ENCODE measurements at places on chromosomes 6 and 20.

DNA sequence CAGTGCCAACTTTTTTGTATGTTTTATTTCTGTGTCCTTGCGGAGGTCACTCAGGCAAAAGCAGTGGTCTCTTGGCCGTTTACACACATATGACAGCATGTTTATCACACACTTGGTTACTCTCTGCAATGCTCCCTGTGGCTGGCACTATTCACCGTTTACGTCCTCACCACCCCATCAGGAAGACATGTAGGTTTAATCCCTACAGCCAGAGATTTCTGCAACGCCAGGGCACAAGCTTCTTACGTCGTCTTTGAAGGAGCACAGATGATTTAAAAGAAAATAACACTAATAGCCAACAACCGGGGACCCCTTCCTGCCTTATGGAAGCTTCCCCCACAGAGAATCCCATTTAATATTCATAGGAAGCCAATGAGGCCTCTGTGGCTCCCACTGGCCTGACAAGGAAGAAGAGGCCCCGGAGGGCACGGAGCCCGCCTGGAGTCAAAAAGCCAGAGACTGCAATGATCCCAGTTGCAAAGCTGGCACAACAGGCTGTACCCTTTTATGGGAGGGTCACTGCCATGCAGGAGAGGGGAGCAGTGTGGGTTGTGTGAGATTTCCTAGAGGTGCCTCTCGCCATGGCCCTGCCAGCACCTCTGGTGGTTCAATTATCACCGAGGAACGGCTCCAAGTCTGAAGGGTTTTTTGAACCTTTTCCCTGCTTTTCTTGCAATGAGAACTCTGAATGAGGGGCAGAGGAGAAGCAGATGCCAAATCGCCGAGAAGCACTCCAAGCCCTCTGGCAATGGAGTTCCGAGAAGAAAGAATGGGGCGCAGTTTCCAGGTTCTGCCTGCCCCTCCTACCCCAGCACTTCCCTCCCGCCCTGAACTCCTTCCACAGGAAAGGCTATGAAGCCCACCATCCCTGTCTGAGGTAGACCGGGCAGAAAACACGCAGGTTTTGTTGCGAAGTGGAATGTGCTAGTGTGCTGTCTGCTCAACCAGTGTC, 96.2 kb downstream of the THBS2 start:
- no peak for DNase-seq

- no peak for DNase-seq
Observed at GRCh38 chr6:149843051-149843633, 21.0 kb downstream of the LRP11 start.

GRCh38 chr6:76135481-76135880, 63.0 kb upstream of the IMPG1 start:
- no peak for DNase-seq

DNA sequence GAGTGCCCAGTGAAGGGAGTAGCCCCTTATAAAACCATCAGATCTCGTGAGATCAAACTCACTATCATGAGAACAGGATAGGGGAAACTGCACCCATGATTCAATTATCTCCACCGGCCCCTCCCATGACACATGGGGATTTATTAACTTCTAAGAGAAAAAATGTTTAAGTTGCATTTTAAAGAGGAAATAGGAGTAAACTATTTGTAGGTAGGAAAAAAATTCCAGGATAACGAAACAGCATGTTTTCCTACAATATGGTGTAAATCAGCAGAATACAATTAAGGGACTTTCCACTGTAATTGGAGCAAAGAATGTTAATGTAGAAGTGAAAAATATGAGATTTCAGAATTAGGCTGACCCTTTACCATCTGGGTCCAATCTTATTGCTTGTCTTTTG, 63.9 kb downstream of the FBXO5 start:
- DNase-seq, result no peak

DNA sequence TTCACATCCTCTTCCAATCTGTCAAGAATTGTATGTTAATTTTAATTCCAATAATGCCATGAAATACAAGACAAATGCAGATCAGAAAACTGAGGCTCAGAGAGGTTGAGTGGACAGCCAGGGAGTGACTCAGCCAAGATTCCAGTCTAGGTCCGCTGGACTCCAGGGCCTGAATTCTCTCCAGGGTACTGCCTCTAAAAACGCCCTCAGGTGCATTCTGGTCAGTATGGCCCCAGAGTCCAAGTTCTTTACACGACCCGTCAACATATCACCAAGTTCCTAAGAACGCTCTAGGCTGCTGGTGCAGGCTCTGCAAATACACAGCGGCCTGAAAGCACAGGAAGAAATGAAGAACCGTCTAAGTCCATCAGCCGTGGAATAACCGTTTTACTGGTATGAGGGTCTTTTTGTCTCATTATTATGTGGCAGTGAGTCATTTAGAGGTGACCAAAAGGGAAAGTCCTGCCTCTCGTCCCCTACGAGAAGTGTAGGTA, 709 bp upstream of the ASXL1 start:
- DNase-seq, result no peak

- no peak for DNase-seq
Observed at GRCh38 chr20:59365611-59366285, 65.3 kb downstream of the EDN3 start.

DNA sequence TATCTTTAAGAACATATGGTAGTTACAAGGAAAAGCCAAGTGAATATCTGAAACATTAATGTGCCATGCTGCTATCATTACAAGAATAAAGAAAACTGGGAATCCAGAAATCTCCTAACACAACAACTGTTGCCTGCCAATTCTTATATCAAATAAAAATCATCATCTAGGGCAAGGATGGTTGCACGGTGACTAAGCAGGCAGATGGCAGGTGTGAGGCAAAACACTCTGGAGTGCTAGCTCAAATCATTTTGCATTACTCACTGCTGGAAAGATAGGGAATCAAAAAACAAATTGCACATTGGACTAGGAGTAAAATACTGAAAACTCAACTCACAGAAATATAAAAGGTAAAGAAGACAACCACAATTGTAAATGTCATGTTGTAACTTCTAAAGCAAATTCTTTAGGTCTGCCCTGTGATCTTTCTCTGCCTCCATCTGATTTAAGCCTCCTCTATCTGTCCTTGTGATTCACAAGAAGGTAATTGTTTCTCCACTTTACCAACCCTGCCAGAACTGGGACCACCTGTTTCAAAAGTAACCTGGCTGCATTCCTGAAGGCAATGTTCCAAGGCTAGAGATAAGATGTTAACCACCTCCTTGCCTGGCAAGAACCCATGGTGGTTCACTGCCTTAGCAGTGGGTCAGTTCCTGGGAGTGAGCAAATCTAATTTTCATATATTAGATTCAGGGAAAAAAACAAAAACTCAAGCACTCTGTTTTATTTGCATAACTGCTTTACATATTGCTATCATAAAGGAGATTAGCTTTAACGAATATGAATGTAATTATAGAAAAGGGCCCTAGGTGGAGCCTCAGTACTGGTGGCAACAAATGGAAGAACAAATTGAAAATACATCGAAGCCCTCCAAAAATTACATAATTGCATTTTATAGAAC, 33.1 kb upstream of the LCA5 start:
- DNase-seq, result no peak

GRCh38 chr20:63106108-63106764, 99.5 kb upstream of the BHLHE23 start:
- no peak for DNase-seq

GRCh38 chr6:14224359-14225103, 107.0 kb downstream of the CD83 start:
- DNase-seq, result no peak

GRCh38 chr6:373773-374724, 17.5 kb upstream of the IRF4 start:
- DNase-seq, result no peak

- DNase-seq, result no peak
Observed at GRCh38 chr6:109073344-109074132, 21.1 kb downstream of the SESN1 start.

DNA sequence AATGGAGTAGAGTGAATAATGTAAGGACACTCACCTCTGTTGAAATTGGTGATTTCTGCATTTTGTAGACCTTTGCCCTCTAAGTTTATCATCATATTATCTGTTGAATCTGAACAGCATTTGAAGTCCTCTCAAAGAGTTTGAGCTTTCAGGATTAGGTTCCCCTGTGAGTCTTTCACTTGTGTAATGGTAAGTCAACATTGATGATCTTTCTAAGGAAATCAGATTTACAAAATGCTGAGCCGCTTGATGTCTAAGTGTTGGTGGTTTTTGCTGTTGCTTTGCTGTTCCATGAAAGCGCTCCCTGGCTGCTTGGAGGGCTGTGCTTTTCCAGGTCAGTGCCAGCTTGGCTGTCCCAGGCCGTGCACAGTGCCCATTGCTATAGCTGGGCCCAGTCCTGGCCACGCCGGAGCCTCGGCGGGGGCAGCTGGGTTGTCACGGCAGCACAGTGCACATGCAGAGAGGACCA, 33.8 kb upstream of the KIF25 start:
- DNase-seq, result no peak

- no peak for DNase-seq
Observed at GRCh38 chr6:20708367-20709124, 174.3 kb downstream of the CDKAL1 start.

DNA sequence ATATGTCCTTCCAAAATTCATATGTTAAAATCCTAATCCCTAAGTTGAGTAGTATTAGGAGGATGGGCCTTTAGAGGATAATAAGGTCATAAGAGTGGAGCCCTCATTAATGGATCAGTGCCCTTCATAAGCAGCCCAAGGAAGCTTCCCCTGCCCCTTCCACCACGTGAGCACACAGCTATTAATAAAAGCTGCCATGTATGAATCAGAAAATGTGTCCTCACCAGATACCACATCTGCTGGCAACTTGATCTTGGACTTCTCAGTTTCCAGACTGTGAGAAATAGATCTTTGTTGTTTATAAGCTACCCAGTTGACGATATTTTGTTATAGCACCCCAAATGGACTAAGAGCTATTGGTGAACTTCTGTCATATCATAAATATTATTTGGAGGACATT, 207.7 kb upstream of the HDDC2 start:
- no peak for DNase-seq

GRCh38 chr20:38131588-38132121, 33.4 kb downstream of the TGM2 start:
- no peak for DNase-seq

GRCh38 chr6:105601541-105602236, 198.8 kb upstream of the PREP start:
- DNase-seq, result peak; percentile 26

DNA sequence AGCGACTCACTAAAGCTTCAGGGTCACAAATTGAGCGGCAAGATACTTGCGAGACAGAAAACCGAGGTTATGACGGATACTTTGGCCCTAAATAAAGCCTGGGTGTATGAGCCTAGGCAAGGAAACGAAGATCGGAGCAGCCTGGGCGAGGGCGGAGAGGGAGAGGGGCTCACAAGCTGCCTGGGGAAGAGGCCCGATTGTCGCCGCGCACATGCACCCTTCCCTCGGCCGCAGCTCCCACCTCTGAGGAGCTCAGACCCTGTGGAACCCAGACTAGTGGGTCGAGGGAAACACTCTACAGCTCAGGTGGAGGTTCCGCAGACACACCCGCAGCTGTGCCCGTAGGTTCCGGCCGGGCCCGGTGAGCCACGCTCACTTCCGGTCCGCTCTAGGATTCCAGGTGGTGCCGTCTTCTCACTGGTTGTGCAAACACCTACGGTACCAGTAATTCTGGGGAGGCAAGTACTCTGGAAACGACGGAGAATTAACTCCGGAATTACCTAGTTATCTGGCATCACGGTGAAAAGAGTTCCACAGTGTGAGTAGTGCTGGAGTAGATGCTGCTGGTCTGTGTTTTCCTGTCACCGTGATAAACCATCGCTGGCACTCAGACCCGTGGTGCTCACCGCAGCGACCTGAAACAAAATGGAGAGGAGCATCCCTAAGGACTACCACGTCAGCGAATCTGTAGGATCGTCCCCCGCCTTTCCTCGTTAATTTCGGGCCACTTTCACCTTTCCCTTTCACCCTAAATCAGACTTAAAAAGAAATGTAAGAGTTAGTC, 61.5 kb downstream of the GPX5 start:
- DNase-seq, result no peak

- DNase-seq, result no peak
Observed at GRCh38 chr6:105014448-105014847, 57.5 kb downstream of the LIN28B start.

GRCh38 chr6:22880686-22881433, 311.5 kb downstream of the HDGFL1 start:
- no peak for DNase-seq

- no peak for DNase-seq
Observed at GRCh38 chr6:163340201-163340887, 74.2 kb upstream of the QKI start.

GRCh38 chr20:37987602-37988290, 45.5 kb downstream of the TTI1 start:
- no peak for DNase-seq

DNA sequence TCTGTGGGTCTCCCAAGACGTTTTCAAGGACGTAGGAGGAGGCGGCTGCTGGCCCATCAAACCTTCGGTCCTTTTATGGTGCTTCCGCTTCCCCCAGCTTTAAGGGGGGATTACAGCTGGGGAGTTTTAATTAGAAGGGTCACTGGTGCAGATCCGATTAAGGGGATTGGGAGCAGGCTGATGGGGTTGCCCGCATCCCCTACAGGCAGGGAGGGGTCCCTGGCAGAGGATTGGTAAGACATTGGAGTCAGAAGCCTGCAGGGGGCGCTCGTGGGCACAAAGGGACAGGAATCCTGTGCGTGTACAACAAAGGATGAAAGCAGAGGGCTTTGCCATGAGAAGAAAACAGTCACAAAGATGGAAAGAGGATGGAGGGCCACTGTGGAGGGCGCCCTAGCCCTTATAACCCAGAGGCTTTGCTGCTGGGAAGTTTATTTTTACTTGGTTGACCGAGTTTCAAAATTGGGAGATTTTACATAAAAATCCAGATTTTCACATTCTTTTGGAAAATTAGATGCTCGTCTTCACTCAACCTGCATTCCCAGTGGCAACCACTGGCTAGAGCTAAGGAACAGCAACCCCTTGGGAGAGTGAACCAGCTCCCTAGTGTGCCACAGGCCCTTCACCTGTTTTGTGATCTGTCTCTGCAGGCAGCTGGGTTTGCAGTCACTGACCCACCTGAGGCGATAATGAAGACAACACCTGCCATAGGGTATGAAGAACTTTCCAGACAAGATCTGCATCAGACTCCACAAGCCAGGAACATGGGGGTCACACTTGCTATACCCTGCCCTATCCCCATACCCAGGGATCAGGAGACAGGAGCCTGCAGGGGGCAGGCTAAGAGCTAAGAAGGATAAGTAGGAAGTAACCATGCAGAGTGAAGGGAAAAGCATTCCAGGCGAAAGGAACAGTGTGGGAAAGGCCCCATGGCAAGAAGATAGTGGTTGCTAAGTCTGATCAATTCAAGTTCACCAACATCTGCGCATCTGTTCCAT, 97.7 kb downstream of the KCNB1 start:
- DNase-seq, result peak; percentile 51

GRCh38 chr6:156889986-156890385, 112.8 kb downstream of the ARID1B start:
- DNase-seq, result no peak

All from bone marrow (tissue), 2 donors.